ENCODE measurements at places on chromosomes 3 and 15.
A peak's percentile ranks its signal among the peaks of the same experiment; 100 is the strongest.

- H3K36me3 ChIP-seq: no peaks in the 10 kb centered on the region
- H3K27ac ChIP-seq: no peak overlapping the region
- peak; percentile 79 for DNase-seq
These were observed 44.5 kb downstream of the CCR1 start for GRCh38 chr3:46163556-46164041.

- H3K4me1 ChIP-seq: peaks cover 3% of the 10 kb centered on the region
- no peak overlapping the region for H3K4me3 ChIP-seq
- DNase-seq: no peak
These were observed 22.1 kb downstream of the NCK1 start for GRCh38 chr3:136883967-136884720.

- peaks cover 11% of the 10 kb centered on the region for H3K27me3 ChIP-seq
- peaks cover 6% of the 10 kb centered on the region for H3K36me3 ChIP-seq
- no peak overlapping the region for H3K4me3 ChIP-seq
- no peak overlapping the region for H3K27ac ChIP-seq
- H3K4me1 ChIP-seq: peaks cover 27% of the 10 kb centered on the region
These were observed 66.4 kb upstream of the NR2E3 start for GRCh38 chr15:71743861-71744382.

DNA sequence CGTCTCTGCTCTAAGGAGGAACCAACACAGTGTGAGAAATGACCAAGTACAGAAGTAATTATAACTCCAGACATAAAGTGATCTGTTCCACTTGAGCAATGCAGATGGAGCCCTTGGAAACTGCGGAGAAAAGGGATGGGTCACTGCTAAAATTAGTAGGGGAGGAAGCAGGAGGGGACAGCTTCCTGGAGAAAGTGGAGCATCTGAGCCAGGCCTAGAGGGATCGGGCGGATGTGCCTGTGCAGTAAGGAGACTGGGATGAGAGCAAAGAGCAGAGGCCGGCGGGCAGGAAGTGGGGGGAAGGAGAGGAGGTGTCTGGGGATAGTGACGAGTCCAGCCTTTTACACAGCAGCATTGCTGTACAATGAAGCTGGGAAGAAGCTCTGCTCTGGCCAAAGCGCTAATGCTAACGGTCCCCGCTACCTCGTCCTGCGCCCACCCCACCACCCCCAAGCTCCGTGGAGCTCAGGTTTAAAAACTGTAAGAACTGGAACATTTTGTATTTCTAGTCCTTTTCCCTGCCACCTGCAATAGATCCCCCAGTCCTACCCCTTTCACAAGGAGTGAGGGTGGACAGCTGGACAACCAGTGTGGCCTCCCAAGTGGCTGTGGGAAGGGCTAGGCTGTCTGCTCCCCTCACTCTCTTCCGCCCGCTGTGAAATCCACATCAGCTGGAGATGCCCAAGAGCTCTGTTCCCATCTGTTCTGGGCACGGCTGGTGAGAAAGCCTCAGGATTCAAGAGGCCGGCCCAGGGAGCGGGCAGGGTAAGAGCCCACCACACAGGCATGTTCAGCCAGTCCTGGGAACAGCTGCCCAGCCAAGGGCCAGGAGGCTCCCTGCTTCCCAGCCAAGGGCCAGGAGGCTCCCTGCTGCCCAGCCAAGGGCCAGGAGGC lies 53.0 kb upstream of the HES1 start:
- DNase-seq: peak; percentile 89
- H3K4me3 ChIP-seq: no peak overlapping the region
- H3K27me3 ChIP-seq: no peaks in the 10 kb centered on the region
- peaks cover 30% of the 10 kb centered on the region for H3K4me1 ChIP-seq
- H3K36me3 ChIP-seq: no peaks in the 10 kb centered on the region
- H3K27ac ChIP-seq: no peak overlapping the region

- no peaks in the 10 kb centered on the region for H3K4me1 ChIP-seq
- H3K27me3 ChIP-seq: no peaks in the 10 kb centered on the region
- no peak overlapping the region for H3K27ac ChIP-seq
- no peak overlapping the region for H3K4me3 ChIP-seq
- H3K36me3 ChIP-seq: no peaks in the 10 kb centered on the region
These were observed 128.5 kb downstream of the LSAMP start for GRCh38 chr3:116316771-116317170.

GRCh38 chr15:73727330-73727976 lies 25.7 kb downstream of the INSYN1 start:
- peaks cover 23% of the 10 kb centered on the region for H3K27me3 ChIP-seq
- H3K27ac ChIP-seq: no peak overlapping the region
- no peak overlapping the region for H3K4me3 ChIP-seq
- H3K4me1 ChIP-seq: peaks cover 2% of the 10 kb centered on the region
- H3K36me3 ChIP-seq: no peaks in the 10 kb centered on the region
- peak; percentile 90 for DNase-seq

GRCh38 chr3:109363634-109364033 lies 26.3 kb upstream of the DPPA4 start:
- H3K36me3 ChIP-seq: no peaks in the 10 kb centered on the region
- H3K4me1 ChIP-seq: peaks cover 3% of the 10 kb centered on the region

DNA sequence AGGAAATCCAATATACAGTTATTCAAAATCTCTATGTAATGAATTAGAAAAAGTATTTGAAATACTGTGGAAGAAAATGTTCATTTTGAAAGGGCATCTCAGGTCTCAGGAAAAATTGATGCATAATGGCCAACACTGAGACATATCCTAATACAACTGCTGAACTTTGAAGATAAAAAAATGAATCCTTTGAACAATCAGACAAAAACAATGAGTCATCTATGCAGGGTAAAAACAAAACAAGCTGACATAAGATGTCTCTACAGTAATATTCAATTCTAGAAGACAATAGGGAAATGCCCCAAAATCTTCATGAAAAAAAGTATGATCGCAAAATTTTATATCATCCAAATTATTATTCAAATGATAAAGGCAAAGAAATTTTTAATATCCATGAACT lies 34.0 kb upstream of the ZNF280D start:
- no peak overlapping the region for H3K27ac ChIP-seq
- H3K27me3 ChIP-seq: no peaks in the 10 kb centered on the region
- DNase-seq: no peak
- no peaks in the 10 kb centered on the region for H3K4me1 ChIP-seq
- H3K36me3 ChIP-seq: no peaks in the 10 kb centered on the region

DNA sequence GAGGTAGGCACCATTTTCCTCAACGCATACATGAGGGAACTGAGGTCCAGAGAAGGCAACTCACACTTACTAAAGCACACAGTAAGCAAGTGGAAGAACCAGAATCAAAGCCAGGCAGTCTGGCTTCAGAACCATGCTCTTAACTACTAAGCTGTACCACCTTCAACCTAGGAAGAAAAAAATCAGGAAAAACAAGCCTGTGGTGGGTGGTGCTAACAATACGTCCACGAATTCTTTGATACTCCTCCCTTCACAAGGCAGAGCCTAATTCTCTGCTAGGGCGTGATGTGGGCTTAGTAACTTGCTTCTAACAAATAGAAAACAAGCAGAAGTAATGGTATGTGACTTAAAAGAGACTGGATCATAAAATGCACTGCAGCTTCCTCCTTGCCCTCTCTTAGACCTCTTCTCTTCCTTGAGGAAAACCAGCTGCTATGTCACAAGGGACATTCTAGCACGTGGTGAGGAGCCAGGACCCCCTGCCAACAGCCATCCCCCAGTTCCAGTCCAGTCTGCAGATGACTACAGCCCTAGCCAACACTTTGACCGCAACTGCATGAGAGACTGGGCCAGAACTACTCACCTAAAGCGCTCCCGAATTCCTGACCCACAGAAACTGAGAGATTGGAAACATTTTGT lies 36.9 kb downstream of the HACD2 start:
- H3K27me3 ChIP-seq: no peaks in the 10 kb centered on the region
- H3K36me3 ChIP-seq: peaks cover 15% of the 10 kb centered on the region
- no peaks in the 10 kb centered on the region for H3K4me1 ChIP-seq

- H3K36me3 ChIP-seq: peaks cover 37% of the 10 kb centered on the region
- no peaks in the 10 kb centered on the region for H3K27me3 ChIP-seq
- H3K27ac ChIP-seq: no peak overlapping the region
These were observed 77.7 kb upstream of the LIMD1 start for GRCh38 chr3:45516829-45517228.

- peaks cover 12% of the 10 kb centered on the region for H3K4me1 ChIP-seq
- no peaks in the 10 kb centered on the region for H3K36me3 ChIP-seq
- H3K27ac ChIP-seq: no peak overlapping the region
- no peak overlapping the region for H3K4me3 ChIP-seq
These were observed 22.4 kb downstream of the PTH1R start for GRCh38 chr3:46900007-46900292.
